COR-L47 (cell line): ENCODE measurements at places on chromosomes 4 and X.

DNA sequence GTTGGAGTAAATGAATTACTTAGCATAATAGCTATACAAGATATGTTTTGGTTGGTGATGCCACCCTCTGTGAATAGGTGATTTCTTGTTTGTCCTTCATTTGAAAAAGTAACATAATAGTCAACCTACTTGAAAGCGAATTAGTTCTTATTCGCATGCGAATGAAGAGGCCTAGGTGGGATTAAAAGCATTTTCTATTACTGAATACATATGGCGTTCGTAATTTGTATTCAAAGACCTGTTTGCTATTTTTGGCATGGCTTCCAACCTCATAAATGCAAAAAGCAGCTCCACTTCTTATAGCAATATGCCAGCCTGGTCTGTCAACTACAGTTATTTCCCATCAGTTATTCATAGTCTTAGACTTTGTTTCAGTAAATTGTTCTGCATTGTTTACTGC is 261.3 kb downstream of the TENM3 start:
- no peak for DNase-seq

DNA sequence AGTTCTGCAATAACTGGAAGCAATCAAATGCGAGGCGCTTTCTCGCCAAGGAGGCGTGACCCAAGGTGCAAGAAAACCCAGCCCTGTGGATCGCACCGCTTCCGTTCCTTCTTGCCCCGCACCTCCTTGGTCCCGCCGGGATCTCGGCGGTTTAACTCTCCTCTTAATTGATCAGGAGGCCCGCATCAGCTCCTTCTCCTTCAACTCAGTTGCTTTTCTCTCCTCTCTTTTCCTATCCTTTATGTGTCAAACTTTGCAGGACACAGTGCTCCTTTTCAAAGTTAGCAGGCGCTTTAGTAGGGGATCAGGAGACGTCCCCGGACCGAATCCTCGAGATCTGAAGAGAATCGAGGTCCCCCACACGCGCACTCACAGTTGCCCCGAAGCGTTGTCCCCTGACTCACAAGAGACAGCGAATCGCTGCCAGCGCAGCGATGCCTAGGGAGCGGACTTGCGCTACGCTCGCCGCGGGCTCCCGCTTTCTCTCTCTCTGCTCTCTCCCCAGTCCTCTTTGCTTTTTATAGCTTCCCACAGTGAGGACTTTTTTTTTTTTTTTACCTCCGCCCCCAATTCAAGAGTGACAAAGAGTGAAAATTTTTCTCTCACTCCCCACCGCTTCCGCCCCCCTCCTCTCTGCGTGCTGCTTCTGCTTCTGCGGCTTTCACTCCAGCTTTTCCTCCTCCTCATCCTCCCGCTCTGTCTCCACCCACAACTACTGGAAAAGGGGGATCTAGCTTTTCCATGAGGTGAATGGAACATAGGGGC is at the start of gene DKK2:
Gene DKK2, minus strand, starts transcription at position 495 of the 765 bp plus-strand sequence. CDS start 722 bp downstream, outside the sequence.
- DNase-seq: no peak

GRCh38 chrX:115452251-115452650 is 108.7 kb upstream of the PLS3 start:
- no peak for DNase-seq

DNA sequence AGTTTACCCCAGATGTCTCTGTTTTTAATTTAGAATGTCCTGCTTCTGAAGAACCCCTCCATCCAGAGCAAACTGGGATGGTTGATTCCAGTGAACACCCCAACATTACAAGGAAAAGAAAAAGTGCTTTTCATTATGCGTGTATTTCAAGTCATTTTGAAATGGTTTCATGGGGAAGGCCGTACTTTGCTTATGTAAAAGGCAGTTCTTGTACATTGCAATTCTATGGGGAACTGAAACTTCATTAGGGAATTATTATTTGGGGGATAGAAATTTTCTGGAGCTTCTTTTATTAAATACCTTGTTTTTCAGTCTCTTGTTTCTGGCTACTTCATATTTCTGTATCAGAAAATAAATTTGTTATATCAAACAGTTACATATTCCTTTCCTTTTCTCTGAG is 96.9 kb upstream of the ZNF518B start:
- DNase-seq: no peak

GRCh38 chr4:168833881-168834280 is 176.2 kb downstream of the CBR4 start:
- DNase-seq: no peak

- DNase-seq: no peak
Measured at GRCh38 chr4:187724456-187724855, 271.1 kb upstream of the ZFP42 start.
